Fibroblast of upper back skin (primary cell): ENCODE measurements at places on chromosomes 13 and 19.

- no peak for DNase-seq
These were observed 3.7 kb downstream of the ZNF787 start for GRCh38 chr19:56117376-56117884.

GRCh38 chr13:91240341-91240740 lies 107.1 kb upstream of the MIR17HG start:
- no peak for DNase-seq

DNA sequence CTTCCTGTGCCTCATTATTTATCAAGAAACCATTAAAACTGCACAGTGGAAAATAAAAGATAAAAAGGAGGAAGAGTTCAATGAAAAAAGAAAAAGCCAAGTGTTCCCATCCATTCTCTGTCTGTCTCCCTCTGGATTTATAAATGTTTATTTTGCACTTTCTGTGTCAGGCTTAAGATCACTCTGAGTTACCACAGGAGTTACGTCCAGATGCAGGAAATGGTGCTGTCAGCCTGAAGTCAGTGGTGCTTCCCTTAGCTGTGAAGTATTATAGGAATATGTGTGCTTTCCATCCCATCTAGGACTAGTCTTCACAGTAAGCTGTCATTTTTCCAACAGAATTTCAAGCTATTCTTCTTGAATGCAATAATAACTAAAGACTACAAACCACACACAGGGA lies 420.2 kb downstream of the KCTD12 start:
- DNase-seq = no peak

GRCh38 chr19:36483653-36484052 lies 5.7 kb downstream of the ZNF566 start:
- DNase-seq = no peak

DNA sequence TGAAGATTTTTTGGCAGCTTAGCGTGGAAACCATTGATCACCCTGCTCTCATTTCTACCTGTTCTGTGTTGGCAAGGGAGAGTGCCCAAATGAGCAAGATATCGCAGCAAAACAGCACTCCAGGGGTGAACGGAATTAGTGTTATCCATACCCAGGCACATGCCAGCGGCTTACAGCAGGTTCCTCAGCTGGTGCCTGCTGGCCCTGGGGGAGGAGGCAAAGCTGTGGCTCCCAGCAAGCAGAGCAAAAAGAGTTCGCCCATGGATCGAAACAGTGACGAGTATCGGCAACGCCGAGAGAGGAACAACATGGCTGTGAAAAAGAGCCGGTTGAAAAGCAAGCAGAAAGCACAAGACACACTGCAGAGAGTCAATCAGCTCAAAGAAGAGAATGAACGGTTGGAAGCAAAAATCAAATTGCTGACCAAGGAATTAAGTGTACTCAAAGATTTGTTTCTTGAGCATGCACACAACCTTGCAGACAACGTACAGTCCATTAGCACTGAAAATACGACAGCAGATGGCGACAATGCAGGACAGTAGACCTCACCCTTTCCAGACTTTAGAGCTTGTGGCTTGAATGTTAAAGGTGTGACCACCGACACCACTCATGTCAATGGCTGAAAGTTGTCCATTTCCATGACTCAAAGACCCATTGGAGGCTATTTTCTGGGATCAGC lies 5.8 kb downstream of the CEBPG start:
- no peak for DNase-seq
